SIG-M5 (cell line): ENCODE measurements at places on chromosomes 7 and 10.

GRCh38 chr10:133393401-133394063 lies 425 bp upstream of the MTG1 start:
- no peak for DNase-seq

- DNase-seq: no peak
Observed at GRCh38 chr10:75765789-75766096, 334.3 kb downstream of the LRMDA start.

- DNase-seq: no peak
Observed at GRCh38 chr7:130879191-130879590, 145.2 kb upstream of the KLF14 start.

DNA sequence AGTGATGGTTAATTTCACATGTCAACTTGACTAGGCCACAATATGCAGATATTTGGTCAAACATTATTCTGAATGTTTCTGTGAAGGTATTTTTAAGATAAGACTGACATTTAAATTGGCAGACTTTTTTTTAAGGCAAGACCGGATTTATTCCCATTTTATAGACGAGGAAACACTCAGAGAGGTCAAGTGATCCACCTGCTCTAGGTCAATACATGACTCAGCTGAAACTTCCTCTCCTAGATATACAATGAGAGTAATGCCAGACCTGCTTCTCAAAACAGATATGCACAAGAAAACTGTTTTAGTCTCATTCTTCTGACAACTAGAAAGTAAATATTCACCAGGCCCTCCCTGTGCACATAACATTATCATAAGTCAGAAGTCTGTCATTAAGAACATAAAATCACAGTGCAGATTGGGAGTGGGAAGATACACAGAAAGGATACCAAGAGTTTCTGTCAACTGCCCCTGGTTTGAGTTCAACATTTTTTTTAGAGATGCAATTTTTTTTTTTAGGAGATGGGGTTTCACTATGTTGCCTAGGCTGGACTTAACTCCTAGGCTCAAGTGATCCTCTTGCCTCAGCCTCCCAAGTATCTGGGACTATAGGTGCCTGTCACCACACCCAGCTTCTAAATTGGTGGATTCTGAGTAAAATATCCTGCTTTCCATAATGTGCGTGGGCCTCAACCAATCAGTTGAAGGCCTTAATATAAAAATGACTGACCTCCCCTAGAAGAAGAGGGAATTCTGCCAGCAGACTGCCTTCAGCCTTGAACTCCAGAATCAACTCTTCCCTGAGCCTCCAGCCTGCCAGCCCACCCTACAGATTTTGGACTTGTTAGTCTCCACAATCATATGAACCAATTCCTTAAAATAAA lies 121.4 kb downstream of the ZFAND4 start:
- no peak for DNase-seq

- DNase-seq: no peak
Observed at GRCh38 chr10:97025613-97026242, 160.0 kb downstream of the SLIT1 start.
